Tongue (tissue), 3 donors: ENCODE measurements at places on chromosomes 6 and 20.

- DNase-seq, result peak; percentile 4
Observed at GRCh38 chr6:48916607-48917006, 546.4 kb downstream of the MMUT start.

DNA sequence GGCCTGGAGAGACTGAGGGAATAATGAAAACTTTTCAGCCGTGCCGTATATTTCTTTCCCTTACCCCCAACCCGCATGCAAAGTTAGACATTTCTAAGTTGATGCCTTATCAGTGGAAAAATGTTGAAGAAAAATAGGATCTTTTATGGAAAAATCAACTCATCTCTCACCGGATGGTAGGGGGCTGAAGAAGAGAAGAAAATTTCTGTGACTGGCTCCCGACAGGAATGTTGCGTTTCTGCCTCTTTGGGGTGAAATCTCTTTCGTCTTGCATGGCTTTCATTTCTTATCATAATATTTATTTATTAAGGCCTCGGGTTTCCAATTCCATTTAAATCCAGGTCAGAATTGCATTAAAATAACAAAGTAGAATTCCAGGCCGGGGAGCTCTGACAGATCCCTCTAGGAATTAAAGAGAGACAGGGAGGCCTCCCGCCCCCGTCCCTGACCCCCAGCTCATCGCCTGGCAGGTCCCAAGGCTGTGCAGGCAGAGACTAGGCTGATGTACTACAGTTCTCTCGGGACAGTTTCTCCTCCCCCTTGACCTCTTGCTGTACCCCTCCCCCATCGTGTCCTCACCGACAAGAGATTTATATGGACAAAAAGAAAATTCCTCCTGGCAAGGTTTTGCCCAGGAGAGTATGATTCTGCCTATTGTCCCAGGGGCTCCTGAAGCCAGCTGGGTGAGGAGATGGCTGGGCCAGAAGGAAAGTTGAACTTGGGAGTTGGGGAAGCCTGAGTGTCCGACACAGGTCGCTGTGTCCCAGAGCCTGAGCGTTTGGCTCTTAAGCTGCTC, 1.3 kb downstream of the SCUBE3 start:
- no peak for DNase-seq

DNA sequence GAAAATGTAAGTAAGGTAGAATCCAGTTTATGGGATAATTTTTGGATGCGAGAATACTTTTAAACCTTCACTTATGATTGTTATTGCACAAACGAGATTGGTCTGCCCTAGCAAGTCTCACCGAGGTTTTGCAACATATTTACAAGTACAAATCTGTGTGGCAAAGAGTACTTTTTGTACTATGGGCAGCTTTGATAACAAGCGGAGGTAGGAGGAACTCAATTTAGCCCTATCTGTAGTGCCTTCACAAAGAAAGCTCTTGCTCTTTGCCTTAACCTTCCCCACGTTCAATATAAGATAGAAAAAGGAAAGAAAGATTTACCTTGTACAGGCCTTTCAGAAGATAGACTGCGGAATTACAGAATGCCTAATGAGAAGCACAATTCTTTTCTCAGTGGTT, 77.5 kb upstream of the HIVEP1 start:
- no peak for DNase-seq

DNA sequence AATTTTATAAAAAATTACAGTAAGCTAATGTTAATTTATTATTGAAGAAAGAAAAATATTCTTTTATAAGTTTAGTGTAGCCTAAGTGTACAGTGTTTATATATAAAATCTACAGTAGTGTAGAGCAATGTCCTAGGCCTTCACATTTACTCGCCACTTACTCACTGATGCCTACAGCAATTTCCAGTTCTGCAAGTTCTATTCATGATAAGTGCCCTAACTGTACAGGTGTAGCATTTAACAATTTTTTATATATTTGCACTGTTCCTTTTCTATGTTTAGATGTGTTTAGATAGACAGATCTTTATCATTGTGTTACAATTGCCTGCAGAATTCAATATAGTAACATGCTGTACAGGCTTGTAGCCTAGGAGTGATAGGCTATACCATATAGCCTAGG, 80.1 kb upstream of the HDAC2 start:
- no peak for DNase-seq

- DNase-seq, result no peak
Observed at GRCh38 chr6:142827369-142827768, 117.6 kb downstream of the HIVEP2 start.

DNA sequence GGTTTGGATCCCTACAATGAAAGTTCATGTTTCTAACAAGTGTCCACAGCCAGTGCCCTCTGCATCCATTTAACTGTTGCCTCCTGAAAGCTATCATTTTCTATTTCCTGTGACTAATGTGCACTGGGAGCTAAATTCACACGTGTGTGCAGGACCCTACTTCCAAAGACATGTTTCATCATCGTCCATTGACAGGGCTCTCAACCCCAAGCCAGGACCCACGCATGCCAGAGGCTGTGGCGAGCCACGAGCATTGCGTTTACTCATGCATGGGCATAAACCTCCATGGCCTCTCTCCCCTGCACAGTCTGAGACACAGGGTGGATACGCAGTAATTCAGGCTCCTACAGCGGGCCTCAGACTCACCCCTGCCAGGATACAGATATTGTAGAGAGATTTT, 153.2 kb downstream of the MAFB start:
- no peak for DNase-seq

DNA sequence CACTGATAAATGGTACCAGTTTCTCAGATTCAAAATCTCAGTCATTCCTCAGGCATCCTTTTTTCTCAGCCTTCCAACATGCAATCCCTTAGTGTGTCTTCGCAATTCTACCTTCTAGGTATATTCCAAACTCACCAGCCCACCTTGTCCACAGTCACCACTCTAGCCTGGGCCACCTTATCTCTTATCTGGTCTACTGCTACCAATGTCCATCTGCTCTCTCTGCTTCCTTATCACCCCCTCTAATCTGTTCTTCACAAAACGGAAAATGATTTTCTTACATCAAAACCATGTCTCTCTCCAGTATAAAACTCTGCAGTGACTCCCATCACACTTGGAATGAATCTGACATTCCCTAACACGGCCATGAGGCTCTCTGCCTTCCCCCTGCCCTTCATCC, 91.9 kb downstream of the PREP start:
- no peak for DNase-seq

- DNase-seq, result peak; percentile 87
Observed at GRCh38 chr6:44096612-44097011, 30.6 kb downstream of the MRPL14 start.

- DNase-seq, result no peak
Observed at GRCh38 chr20:9149087-9149486, 80.2 kb downstream of the PLCB4 start.
